Hippocampal formation (tissue), 2 donors: ENCODE measurements at places on chromosomes 1 and 21.
A peak's percentile ranks its signal among the peaks of the same experiment; 100 is the strongest.

GRCh38 chr1:162137179-162137960 is 67.9 kb downstream of the NOS1AP start:
- DNase-seq, result no peak

DNA sequence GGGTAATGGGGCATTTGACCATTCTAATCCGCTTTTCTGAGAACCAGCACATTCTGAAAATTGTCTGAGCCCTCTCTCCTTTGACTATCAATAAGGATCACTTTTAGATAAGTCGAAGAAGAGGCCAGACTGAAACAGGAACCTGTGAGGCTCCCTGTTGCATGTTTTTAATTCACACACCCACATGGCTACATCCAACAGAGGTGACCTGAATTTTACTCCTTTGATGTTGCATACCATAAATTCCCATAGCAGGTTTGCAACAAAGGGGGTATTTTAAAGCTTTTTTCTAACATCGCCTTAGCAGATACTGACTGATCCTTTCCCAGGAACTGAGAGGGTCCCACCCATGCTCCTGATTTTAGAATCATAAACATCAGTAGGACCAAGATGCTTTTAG is 450.8 kb downstream of the USP25 start:
- no peak for DNase-seq

DNA sequence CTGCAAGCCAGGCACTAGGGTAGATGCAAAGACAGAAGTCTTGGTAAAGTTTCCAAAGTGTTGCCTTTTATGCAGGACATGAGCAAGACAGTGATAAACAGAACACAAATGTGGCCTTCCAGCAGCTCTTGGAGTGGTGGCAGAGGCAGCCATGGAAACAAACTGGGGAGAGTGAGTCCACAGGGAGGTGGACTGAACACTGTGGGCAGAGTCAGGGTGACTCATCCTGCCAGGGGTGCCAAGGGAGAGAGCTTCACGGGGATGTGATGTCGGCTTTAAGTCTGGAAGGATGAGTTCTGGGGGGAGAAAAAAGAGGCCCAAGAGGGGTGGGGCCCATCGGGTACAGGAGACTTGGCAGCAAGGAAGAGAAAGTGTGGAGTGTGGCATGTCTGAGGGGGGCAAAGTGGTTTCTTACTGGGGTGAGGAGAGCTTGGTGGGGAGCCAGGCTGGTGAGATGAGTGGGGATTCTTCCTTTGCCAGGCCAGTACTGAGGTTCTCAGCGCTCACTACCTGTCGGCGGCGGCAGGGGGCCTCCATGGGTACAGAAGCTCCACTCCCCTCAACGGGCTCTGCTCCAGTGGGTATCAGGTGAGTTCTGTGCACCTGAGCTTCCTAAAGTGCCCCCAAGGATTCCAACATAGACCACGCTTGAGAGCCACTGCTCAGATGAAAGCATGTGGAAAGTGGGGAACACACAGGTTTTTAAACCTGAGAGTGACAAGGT is 41.8 kb downstream of the KIAA0040 start:
- DNase-seq, result no peak

DNA sequence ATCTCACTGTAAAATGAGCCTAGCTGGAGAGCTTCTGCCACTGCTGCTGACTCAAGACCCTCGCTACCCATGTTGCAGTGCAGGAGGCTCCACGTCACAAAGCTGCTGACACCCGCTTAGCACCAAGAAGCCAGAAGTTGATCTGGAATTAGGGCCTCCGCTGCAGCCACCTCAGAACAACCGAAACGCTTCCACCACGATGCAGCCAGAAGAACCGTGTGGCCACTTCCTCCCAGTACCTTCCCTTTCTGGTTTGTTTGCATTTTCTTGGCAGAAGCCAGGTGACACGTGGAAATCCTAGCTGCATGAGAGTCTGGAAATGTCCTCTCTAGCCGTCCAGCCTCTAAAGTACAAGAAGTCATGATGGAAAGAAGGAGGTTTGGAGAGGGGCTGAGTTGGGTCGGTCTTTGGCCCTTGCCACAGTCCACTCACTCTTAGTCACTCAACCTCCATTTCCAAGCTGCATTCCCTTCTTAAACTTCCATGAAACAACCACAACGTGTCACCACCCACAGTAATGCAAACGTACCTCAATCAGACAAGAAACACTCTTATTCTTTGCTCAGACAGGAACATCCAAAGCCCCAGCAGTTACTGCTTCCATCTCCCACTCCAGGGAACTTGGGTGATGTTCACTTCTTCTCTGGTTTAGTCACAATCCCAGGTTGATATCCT is 10.0 kb upstream of the CDA start:
- no peak for DNase-seq

DNA sequence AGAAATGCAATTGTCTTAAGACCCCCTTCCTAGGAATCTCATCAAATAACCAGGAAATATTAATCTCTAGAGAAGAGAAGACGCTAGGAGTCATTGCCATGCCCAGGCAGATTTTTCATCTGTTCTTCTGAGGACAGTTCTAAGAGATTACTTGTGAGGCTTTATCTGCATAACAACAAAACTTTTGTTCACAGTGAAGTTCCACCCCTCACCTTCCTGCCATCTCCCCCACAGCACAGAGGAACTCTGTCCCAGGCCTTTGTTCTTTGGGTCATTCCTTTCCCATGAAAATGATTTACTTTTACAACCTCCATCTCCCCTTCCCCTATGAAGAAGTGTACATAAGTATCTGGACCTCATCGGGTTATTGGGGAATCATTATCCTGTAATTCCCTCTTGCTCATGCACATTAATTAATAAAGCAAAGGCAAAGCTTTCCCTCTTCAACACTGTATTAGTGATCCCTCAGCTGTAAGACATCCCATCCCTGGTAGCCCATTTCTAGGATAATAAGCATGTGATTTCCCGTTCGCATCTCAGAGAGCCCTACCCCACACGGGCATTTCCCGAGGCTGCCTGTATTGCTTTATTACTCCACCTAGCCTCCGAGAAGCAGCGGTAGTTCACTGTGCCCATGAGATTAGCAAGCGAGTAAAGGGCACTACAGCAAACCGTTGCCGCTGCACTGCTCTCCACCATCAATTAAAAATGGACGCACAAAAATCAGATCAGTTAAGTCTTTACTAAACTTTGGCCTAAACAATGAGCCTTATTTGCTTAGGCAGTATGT is 384.4 kb upstream of the CAMK1G start:
- DNase-seq, result no peak

GRCh38 chr1:224481601-224482000 is 47.0 kb upstream of the WDR26 start:
- DNase-seq, result no peak

- no peak for DNase-seq
Observed at GRCh38 chr1:51686450-51686849, 69.6 kb downstream of the OSBPL9 start.

GRCh38 chr1:85849660-85850059 is 141.4 kb upstream of the ZNHIT6 start:
- no peak for DNase-seq

GRCh38 chr21:45146306-45146705 is 71.9 kb downstream of the ADARB1 start:
- DNase-seq, result no peak

DNA sequence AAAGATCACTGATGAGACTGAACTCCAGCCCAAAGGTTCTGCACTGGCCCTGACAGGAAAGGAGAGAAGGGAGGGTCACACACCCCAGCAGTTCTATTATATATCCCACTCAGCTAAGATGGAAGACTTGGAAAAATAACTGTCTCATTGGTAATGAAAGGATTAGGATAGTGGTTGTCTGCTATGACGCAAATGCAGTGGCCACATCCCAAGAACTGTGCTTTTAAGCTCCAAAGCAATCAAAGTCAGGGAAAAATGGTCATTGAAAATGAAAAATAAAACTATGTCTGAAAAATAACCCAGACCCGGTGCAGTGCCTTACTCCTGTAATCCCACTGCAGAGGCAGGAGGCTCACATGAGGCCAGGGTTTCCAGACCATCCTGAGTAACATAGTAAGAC is 31.0 kb downstream of the PSMG1 start:
- no peak for DNase-seq

- no peak for DNase-seq
Observed at GRCh38 chr1:248686815-248687214, 15.8 kb downstream of the OR14I1 start.

DNA sequence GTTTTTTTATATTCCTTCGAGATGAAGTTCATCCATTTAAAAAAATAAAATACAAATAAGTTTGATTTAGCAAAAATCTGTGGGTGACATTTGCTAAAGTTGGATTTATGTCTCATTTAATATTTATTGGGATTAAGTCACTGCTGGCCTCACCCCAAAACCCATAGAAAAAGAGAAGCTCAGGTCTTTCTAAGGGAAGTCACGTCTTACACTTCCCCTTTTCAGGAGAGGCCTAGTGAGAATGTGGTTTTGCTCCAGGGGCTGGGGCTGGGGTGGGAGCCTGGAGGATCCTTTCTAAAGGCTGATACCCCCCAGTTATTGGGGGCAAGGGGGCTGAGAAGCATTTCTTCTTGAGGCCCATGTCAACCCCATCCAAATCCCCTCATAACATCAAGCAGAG is 300.3 kb downstream of the DSCAM start:
- DNase-seq, result no peak

DNA sequence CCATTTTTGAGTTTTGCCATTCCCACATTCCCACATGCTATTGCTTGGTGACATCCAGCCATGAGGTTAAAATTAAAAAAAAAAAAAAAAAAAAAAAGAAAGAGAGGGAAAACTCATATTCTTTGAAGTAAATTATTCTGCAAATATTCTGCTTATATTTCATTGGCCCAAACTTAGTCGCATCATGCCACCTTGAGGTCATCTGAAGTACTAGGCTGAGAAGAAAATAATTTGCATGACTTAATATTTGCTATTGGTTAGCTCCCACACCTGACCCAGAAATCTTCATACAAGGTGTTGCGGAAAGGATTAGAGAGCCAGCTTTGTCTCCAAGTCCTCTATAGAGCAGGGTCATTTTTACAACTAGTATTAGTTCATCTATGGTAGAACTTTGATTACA is 2206.0 kb downstream of the MRPL39 start:
- no peak for DNase-seq

DNA sequence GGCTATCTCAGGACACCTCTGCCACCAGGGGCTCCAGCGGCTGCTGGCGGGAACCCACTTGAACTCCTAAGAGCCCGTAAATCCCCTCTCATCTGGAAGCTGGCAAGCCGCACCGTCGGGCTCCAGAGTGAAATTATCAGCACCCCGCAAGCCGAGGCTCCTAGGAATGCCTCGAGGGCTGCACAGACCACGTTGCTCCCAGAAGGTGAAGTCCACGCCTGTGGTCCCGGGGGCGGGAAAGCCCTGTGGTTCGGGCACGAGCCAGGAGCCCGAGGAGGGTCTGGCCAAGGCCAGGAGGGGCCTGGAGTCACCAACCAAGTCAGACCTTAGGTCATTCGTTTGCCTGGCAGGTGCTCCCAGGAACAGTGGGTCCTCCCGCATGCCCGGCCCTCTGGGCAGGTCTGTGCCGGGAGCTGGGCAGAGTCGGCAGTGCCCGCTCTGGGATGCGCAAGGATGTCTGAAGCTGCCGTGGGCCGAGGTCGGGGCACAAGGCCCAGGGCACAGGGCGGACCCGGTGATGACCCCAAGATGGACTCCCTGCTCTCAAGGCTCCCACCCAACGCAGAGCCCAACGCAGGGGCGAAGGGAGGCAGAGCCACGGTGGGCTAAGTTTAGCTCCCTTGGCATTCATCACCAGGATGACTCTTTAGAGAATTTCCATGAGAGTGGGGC is 8.9 kb downstream of the ACTRT2 start:
- DNase-seq, result no peak

GRCh38 chr1:4825800-4826450 is 171.5 kb downstream of the AJAP1 start:
- DNase-seq, result peak; percentile 11

DNA sequence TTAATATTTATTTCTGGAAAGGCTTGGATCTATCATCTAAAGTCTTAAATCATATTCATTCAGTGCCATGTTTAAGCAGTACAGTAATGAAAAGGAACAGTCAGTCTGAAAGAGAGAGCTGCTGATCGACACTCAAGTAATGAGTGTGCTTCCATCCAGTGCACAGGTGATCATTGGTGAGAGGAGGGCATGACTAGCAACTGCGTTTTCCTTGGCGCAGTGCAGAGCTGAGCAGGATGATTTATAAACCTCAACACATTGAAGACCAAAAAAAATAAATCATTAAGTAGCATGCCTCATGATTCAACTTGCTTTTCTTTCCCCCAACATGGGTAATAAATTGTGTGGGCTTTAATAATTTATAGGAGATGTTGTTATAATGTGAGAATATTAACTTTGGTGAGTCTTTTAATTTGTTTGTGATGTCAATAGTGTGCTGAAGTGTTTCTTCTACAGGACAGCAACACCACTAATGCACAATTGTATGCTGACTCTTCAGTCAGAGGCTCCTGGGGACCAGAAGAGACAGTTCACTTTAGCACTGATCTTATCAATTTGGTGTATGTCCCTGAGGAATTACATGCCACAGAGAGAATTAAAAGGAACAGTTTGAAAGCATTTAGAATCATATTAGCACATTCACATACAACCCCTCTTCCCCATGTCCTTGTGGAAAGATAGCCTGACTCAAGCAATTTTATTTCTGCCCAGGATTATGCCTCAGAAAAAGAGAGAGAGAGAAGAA is 199.7 kb upstream of the ADGRL2 start:
- DNase-seq, result no peak

GRCh38 chr1:107689159-107689558 is 275.8 kb downstream of the VAV3 start:
- no peak for DNase-seq

- DNase-seq, result no peak
Observed at GRCh38 chr1:42008264-42008663, 89.5 kb upstream of the HIVEP3 start.
